Right forelimb (tissue), 1 donor: ENCODE measurements at places on chromosomes 13 and 19.

DNA sequence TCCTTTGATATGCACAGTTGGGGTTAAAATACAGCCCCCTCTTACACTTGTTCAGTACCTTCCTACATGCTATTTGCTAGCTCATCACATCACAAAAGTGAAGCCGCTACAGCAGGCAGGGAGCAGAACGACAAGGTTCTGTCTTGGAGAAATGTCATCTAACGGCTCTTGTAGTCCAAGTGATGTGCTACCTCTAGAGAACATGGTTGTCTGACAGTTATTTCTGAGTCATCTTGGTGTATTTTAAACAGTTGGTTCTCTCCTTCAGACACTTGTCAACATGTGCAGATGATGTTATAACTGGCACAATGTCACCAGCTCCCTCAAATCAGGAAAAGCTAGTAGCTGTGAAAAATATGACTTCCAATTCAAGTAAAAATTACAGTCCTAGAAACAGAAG lies 865.0 kb downstream of the PCDH9 start:
- no peak for DNase-seq

DNA sequence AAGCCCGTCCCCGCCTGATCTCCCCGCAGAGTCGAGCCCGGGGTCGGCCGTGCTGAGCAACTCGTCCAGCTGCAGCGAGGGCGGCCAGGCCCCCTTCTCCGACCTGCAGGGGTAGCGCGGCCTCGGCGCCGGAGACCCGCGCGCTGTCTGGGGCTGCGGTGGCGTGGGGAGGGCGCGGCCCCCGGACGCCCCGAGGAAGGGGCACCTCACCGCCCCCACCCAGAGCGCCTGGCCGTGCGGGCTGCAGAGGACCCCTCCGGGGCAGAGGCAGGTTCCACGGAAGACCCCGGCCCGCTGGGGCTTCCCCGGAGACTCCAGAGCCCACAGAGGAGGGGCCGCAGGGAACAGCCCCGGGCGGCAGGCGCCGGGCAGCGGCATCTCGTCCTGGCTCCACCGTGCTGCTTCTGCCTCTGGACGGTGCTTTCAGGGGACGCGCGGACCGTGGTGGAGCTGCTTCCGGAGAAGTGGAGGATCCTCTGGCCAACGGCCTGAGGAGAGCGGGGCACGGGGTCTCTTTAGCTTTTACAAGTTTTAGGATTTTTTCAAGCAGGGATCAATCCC lies 8.8 kb upstream of the F7 start:
- DNase-seq = no peak

DNA sequence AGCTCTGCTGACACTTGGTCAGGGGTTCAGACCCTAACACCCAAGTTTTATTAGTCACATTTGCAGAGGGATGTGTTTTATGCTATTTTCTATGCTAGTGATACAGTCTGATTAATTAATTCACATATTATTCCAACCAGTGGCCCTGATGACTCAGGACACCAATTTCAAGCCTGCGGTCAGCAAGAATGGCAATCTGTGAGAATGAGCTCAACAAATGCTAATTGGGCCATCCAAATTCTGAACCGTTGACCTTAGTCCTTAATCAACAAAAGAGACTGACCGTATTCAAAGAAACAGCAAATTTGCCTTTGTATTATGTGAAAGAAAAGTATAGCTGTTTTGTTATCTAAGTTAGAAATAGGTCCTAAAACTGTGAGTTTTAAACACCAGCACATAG lies 9.6 kb upstream of the KL start:
- DNase-seq = no peak

DNA sequence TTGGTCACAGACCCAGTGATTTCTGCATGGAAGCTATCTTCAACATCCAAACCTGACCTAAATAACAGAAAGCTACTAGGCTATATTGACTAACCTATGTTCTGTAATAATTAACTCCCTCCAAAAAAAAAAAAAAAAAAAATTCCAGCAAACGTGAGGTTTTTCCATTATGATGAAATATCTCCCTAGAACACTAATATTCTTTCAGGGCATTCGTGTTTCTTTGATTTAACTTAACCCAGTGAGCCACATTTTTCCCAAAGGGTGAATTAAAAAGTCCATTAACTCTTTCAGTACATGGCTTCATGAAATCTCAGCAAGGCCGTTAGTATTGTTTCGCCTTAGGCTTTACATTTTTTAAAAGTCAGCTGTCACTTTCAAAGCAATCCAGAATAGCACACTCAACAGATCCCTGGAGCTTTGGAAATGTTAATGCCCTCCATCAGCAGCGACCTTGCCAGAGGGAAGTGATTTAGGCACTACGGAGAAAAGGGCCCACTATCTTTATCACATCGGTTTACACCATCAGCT lies 175.8 kb downstream of the DCT start:
- no peak for DNase-seq

DNA sequence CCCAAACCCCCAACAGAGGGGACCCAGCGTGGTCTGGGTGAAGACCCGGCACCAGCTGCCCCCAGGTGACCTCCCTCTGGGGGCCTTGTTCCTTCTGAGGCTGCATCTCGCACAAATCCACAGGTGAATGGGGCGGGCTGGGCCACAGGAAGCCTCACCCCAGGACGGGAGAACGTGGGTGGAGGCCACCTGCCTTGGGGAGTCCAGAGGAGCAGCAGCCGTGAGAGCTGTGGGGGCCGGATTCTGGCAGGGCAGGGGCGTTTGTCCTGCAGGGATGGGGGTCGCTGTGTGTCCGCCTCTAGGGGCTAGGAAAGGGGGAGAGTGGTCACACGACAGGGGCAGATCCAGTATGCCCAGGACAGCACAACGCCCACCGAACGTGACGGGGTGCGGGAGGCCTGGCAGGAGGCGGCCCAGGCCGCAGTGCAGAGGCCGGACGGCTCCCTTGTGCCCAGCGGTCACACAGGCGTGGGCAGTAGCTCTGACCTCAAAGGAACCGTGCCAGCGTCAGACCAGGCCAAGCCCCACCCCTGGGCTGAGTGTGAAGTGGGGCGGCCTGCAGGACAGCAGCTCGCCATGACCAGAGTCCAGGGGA lies 6.7 kb downstream of the POLR2E start:
- no peak for DNase-seq

DNA sequence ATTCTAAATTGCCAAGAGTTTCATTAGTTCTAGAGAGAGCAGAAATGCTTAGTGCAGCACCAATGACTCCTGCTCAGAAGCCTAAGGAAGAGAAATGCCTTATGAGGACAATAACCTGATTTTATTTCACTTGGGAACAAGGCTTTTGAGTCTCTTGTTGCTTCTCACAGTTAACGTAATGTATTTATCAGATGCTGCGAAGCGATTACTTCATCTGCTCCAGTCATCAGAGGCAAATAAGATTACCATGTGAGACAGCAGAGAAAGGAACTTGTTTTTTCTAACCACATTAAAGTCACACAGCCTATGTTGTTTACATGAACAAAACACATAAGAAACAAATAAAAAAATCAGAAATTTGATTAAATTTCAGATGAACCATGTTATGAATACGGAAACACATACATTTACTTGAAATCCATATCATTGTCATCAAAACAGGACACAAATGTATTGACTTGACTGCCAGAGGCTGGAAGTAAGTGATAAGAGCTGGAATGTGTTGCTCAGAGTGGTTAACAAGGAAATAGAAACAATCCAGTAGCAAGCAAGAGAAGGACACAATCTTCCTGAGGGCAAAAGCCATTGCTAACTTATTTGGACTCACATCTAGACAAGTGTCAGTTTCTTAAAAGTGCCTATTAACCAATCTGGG lies 147.3 kb downstream of the LHFPL6 start:
- DNase-seq = no peak

- no peak for DNase-seq
These were observed 27.0 kb downstream of the POMP start for GRCh38 chr13:28685892-28686291.

DNA sequence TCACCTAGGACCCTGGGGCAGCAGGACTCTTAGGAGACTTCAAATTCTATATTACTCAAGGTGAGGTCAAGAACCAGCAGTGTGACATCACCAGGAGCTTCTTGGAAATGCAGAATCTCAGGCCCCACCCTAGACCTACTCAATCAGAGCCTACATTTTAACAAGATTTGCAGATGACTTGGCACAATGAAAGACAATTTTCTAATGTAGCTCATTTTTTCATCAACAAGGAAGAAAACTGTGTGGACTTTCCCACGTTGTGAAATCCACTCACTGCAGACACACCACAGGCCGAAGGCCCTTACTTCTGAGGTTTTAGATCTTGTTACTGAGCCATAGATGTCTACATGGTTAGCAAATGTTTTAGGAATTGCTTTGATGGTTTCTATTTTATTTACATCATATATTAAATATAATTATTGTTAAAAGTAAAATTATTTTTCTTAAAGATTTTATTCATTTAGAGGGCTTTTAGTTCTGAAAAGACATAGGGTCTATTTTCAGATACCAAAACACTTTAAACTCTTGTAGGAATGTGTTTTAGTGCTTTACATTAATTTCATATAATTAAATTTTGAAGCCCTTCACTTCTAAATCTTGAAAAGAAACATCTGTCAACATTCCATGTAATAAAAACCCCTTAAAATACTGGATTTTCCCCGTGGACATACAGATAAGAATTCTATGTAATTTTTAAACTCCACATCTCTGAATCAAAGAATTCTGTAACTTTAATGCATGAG lies 18.5 kb upstream of the STARD13 start:
- DNase-seq = no peak

GRCh38 chr19:15328312-15328711 lies 4.0 kb downstream of the BRD4 start:
- DNase-seq = no peak

GRCh38 chr19:19134687-19135158 lies 3.6 kb downstream of the TMEM161A start:
- DNase-seq = no peak

DNA sequence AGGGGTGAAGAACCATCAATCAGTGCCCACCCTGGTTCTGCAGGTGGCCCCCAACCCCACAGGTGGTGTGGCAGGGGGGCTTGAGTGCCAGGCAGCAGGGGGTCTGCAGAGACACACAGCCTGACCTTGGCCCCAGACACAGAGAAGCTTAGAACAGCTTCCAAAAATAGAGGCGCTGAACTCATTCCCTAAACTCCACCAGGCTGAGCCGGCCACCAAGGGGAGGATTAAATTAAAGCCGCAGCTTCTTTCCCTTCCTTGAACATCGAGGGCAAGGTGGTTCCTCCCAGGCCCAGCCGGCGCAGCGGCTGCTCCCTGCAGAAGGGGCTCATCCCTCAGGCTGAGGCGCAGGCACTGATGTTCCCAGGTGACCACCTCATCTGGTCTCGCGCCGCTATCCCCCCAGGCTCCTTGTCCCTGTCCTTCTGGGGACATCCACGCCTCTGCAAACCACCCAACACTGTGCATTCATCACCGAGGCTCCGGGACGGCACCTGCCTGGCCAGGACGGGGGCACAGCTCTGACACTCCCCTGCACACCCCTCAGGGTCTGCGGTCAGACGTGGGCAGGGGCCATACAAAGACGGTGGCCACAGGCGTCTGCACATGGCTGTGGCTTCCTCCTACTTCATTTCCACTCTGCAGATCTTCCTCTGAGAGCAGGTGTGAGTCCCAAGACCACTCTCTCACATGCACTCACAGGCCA lies 30.9 kb downstream of the LAMP1 start:
- DNase-seq = no peak

- DNase-seq = peak; percentile 77
These were observed 44.5 kb upstream of the GTF3A start for GRCh38 chr13:27379694-27380641.

DNA sequence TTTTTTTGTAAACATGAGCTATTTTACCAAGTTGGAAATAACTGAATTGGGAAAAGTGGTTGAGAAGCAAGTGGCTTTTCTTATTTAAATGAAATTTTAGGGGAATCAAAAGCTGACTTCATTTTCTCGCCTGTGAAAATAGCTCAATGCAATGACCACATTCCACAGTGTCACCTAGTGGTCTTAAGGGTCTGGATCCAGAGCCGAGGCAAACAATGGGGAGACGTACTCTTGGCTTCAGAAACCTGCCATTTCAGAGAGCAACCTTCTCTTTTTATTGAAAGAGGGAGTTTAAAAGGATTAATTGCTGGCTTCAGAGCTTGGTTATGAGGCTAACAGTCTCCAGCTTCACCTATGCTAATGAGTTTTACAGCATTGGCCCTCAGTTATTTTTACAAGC lies 39.7 kb upstream of the RXFP2 start:
- no peak for DNase-seq

DNA sequence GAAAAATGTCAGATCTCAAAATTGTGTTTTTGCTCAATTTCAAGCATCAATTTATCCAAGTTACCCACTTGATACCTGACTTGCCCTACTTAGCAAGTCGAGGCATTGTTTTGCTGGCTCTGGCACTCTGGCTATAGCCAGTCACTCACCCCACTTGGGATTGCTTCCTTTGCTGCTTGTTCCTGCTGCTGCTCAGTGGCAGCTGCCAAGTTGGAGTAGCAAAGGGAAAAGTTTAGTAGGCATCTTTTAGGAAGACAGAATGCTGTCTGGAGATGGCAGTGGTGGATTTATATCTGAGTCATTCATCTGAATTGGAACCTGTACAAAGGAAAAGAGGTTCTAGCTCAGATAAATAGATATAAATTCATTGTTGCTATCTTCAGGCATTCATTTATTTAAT lies 41.2 kb downstream of the PCCA start:
- no peak for DNase-seq

GRCh38 chr13:110408286-110408685 lies 101.2 kb downstream of the COL4A2 start:
- DNase-seq = peak; percentile 41

- DNase-seq = no peak
These were observed 4.9 kb downstream of the CACTIN start for GRCh38 chr19:3621689-3622088.

DNA sequence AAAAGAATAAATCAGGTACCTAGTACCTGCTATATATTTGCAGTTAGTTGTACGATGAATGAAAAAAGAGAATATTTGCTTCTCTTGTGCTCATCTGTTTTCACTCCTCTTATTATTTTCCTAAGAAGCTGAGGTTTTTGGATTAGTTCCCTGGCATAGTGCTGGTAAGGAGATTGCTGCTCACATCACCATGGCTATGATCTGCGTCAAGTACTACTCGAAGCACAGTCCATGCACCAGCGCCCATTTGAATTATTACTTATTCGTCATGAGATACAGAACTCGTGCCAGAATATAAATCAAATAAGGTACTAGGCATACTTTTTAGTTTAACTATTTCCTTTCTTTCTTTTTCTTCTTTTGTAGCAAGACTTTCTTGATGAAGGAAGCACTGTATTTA lies 7.1 kb downstream of the SERTM1 start:
- DNase-seq = no peak

DNA sequence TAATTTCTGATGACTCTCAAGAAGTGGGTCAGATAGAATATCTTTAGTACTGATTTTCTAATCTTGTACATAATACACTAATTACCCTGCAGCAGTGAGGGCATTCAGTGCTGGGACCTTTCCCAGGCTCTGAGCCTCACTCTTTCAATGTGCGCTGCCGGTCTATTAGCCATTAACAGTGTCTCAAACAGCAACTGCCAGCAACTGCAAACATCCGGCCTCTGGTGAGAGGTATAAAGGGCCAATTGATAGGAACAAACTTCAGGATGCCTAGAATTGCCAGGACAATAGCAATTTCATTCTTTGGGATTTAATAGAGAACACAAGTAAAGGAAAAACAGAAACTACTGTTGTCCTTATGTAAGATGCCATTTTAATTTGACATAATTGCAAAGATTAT lies 604.4 kb upstream of the SPRY2 start:
- DNase-seq = no peak

- no peak for DNase-seq
These were observed 11.9 kb upstream of the NOTCH3 start for GRCh38 chr19:15212711-15213110.

GRCh38 chr13:112893570-112894422 lies 75.2 kb upstream of the MCF2L start:
- no peak for DNase-seq

- DNase-seq = no peak
These were observed 35.9 kb downstream of the OXGR1 start for GRCh38 chr13:96958286-96958891.

GRCh38 chr13:63198071-63198470 lies 1782.4 kb upstream of the PCDH20 start:
- no peak for DNase-seq
